Breast epithelium (tissue), 4 donors: ENCODE measurements at places on chromosomes 3 and 15. TPM values are rescaled to one million over a fixed set of nuclear protein-coding genes. Genes with fewer than 3 reads are reported as not detected.

- peak; percentile 81 for DNase-seq
Measured at GRCh38 chr15:67884514-67885174, 44.8 kb upstream of the RNU6-1 start.

WWTR1 gene
- 53.6 TPM for total RNA-seq

DNA sequence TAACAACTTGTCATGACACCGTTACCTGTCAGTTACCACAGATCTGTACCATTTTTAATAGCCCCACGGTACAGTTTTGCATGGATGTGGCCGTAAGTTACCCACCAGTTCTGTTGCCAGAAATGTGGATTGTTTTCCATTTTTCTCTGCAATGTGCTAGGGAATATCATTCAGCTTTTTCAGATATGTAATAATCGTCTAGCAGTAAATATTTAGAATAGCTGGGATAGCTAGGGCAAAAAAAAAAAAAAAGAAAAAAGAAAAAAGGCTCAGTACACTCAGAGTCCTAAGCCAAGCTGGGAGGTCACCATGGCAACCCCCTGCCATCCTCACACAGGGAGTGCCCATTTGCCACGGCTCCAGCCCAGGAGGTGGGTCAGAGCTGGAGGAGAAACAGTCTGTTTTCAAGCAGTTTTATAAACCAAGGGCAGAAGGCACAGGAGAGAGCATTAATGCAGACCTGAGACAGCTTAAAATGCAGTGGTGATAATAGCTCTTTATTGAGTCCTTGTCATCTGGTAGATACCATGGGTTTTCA is 25.2 kb downstream of the PAQR5 start:
- no peak for DNase-seq

- no peak for DNase-seq
Measured at GRCh38 chr15:74200871-74201419, 1.6 kb downstream of the STRA6 start.

CASR gene
- total RNA-seq: not detected

DNA sequence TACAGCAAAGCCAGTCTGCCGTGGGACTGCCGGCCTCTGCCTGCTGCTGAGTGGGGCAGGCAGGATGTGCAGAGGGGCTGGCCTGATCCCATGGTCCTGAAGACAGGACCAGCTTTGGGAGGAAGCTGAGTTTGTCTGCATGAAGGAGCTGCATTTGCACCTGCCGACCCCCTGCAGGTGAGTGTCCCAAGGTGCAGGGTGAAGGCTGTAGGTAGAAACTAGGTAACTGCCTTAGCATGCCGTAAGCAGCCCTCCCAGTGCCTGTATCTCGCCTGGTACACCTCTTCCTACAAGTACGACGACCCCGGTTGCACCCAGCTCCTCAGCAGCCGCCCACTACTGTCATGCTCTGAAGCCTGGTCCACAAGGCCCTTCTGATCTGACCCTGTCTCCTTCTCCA is 34.9 kb downstream of the AMOTL2 start:
- peak; percentile 30 for DNase-seq

DNA sequence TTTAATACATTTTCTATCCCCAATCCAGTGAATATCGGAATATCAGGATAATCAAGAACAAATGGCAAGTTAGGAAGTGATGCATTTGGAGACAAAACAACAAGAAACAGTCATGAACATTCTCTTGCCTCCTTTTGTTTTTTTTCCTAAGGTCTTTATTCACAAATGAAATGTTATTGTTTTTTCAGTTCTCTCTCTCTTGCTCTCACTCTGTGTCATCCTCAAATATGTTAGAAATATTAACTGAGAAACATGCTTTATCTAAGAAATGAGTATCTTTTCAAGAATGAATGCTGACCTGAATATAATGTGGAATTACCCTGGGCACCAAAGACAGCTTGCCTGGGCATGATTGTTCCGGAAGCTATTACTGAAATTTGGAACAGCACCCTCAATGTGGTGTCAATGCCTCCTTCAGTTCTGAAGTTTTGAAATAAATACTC is 51.3 kb downstream of the RBMS3 start:
- DNase-seq: peak; percentile 44

- no peak for DNase-seq
Measured at GRCh38 chr15:93189561-93189960, 100.5 kb upstream of the RGMA start.

PLCB2 gene
- total RNA-seq: 13.6 TPM

DNA sequence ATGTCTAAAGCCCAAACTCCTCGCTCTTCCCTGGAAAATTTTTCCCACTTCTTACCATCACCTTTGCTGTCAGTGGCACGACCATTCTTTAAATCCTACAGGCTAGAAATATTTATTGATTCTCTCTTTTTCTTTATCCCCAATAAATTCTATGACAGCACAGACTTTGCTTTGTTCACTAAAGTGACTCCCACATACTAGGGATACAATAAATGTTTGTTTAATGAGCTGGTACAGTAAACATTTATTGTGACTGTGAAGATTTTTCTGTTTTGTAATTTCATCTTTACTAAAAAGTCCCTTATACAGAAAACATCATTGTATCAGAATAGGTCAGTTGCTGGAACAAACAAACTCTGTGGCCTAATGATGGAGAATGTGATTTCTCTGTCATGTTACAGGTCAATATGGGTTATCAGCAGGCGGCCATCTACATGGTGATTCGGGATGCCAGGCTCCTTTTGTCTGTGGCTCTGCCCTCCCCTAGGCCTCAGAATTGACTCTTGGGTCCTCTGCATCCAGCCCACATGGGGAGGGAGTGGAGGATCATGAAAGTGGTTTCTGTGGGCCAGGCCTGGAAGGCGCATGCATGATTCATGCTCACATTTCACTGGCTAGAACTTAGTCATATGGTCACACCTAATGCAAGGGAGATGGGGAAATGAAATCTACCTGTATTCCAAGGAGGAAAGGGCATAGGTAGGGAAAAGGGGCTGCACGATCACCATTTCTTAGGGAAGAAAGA is 22.7 kb upstream of the KNG1 start:
- DNase-seq: no peak

GRCh38 chr3:45964139-45964538 is 20.9 kb downstream of the CXCR6 start:
- DNase-seq: no peak

SOX14 gene
- total RNA-seq: not detected

CA12 gene
- total RNA-seq: 61.9 TPM

DNA sequence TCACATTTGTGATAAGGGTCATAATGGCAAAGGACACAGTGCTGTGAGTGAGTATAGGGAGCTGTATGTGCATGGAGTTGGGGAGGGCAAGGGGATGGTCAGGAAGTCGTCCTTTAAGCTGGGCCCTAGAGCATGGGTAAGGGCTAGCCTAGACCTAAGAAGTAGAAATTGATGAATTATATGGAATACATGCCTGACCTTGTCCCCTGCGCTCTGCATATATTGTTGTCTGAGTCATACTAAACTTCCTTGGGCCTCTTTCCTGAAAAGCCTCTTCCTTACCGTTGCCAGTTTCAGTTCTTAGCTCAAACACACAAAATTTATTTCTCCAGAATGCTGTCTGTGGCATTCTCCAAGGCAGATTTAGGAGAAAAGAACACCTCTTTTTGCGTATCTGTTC is 4.6 kb downstream of the SNRK start:
- DNase-seq: no peak

GRCh38 chr15:51386029-51386428 is 44.6 kb downstream of the GLDN start:
- no peak for DNase-seq

GRCh38 chr15:29454506-29454905 is 184.9 kb upstream of the NSMCE3 start:
- DNase-seq: no peak

CHD2 gene
- total RNA-seq: 215 TPM

C2CD4A gene
- total RNA-seq: not detected

APOD gene
- 1,247 TPM for total RNA-seq

DNA sequence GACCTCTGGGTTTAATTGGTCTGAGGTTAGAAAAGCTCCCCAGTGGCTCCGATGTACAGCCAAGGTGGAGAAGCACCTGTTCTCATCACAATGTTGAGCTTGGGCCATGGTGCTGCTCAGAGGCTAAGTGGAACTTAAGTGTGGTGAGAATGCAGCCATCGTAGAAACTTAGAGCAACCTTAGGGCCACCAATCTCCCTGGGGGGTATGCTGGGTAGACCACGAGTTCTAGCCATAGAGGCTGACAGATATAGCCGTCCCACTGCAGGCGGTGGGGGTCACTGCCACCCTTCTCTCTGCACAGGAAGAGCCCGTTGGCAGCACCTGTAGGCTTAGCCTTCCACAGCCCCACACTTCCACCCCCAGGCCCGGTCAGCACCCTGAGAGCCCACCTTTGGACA is 38.0 kb downstream of the MGLL start:
- DNase-seq: no peak

DNA sequence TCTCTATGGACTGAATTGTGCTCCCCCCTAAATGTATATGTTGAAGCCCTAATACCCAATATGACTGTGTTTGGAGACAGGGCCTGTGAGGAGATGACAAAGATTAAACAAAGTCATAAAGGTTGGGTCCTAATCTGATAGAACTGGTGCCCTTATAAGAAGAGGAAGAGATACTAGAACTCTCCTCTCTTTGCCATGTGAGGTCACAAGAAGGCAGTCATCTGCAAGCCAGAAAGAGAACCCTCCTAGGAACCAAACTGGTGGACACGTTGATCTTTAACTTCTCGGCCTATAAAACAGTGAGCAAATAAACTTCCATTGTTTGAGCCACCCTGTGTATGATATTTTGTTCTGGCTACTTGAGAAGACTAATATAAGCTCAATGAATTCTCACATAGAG is 31.6 kb upstream of the ENTPD3 start:
- no peak for DNase-seq

RETNLB gene
- total RNA-seq: not detected

ATP10A gene
- total RNA-seq: 17.4 TPM

DNA sequence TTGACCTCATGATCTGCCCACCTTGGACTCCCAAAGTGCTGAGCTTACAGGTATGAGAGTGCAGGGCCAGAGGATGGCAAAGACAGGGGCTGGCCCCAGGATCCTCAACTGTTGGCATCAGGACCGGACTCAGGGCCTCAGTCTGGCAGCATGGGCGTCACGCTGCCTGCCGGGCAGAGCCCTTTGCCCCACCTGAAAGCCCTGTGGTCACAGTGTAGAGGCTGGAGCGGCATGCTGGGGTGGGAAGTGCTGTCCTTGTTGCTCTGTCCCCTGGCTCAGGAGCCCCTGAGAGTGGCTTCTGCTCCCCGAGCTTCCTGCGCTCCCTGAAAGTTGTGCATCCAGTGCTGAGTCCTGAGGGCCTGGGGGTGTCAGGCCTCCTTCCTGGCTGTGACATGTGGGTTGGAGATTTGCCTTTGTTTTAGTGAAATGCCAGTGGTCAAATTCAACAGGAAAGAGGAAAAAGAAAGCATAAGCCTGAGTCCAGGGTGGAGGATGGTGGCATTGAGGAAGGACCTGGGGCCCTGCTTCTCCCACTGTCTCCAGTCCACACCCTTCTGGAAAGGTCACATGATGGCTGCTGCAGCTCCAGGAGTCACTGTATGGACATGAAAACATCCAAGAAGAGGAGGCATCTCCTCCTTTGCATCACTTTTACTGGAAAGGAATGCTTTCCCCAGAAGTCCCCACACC is 147.2 kb downstream of the OR4M2 start:
- no peak for DNase-seq

DNA sequence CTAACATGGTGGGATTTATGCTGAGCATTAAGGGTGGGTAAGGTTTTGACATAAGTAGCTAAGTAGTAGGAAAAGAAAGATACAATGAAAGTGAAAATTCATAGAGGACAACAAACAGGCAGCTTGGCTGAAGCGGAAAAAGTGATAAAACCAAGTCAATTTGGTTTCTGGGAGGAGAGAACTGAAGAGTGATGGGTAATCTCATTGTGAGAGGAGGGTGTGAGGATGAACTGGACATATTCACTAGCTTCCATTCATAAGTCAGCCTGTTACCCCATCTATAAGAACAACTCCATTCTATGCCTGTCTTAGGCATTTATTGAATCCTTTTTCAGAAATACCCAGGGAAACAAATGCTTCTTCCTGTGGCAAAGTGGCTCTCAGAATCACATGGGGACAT is 67.1 kb upstream of the BBX start:
- no peak for DNase-seq

CLEC3B gene
- total RNA-seq: 18.3 TPM

GRCh38 chr3:12186515-12187286 is 28.0 kb upstream of the TIMP4 start:
- no peak for DNase-seq

GRCh38 chr3:39276746-39277145 is 3.1 kb downstream of the CX3CR1 start:
- DNase-seq: no peak

DNA sequence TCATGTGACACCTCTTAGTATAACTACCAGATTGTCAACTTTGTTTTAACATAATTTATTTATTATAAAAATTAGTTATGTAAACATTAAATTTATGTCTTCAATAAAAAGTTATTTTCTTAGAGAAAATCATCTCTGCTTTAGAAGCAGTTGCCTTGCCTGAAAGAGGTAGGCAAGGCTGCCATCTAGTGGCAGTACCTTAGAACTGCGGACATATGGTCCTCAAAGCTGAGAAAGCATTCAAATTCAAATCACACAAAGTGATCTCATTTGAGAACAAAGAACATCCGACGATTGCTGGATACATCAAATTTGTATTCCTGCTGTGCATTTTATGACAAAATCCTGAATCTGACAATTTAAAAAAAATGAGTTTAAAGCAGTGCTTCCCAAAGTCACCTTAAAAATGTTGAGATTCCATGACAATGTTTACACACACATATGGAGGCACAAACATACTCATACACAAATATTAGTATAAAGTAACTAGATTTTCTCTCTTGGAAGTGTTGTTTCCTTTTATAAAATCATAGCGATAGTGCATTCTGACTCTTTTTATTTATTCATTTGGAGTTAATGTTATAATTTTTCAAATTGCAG is 617.4 kb downstream of the CADM2 start:
- no peak for DNase-seq

GRCh38 chr3:151765685-151766084 is 32.0 kb downstream of the AADACL2 start:
- DNase-seq: no peak

- no peak for DNase-seq
Measured at GRCh38 chr3:134485075-134485717, 589 bp downstream of the ANAPC13 start.

GRCh38 chr3:173552526-173552925 is 155.0 kb downstream of the NLGN1 start:
- DNase-seq: no peak

CHCHD4 gene
- total RNA-seq: 15.1 TPM

DNA sequence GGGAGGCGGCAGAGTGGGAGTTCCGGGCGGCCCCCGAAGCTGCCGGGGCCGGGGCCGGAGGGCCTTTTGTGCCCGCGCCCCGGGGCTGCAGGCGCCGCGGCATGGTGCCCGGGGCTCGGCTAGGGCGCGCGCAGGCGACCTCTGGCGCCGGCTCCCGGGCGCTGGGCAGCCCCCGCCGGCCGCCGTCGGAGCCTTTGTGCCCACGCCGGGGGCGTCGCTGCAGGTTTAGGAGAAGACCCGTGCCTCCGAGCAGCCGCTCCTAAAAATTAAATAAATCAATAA is 299 bp downstream of the PAQR9 start:
- DNase-seq: no peak

GRCh38 chr3:195102609-195103467 is 168.1 kb downstream of the XXYLT1 start:
- DNase-seq: no peak

AP3B2 gene
- 5.3 TPM for total RNA-seq

- no peak for DNase-seq
Measured at GRCh38 chr3:5221701-5222100, 34.2 kb downstream of the EDEM1 start.

- no peak for DNase-seq
Measured at GRCh38 chr3:12454076-12454815, 30.0 kb upstream of the TSEN2 start.

- DNase-seq: no peak
Measured at GRCh38 chr3:16945330-16945729, 60.6 kb downstream of the PLCL2 start.

C3orf85 gene
- not detected for total RNA-seq

MST1R gene
- 7.5 TPM for total RNA-seq
